ENCODE measurements at places on chromosomes 11 and 22. TPM values are rescaled to one million over a fixed set of nuclear protein-coding genes. Genes with fewer than 3 reads are reported as not detected.
A peak's percentile ranks its signal among the peaks of the same experiment; 100 is the strongest.

DNA sequence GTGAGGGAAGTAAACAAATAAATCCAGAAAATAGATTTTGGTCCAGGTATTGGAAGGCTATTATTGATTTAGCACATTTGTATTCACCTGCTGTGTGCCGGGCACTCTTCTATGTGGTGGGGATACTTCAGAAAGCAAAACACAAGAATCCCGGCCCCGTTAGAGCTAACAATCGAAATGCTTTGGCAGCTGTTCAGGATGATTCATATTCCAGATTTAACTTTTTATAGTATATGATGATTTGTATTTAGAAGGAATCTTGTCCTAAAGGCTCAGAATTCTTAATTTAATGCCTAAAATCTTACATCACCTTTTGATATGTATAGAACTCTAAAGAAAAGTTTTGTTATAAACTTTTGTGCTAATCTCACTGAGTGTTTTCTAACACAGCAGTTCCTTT lies 28.0 kb downstream of the ZC3H12C start:
- H3K4me3 ChIP-seq: no peak overlapping the region
- DNase-seq: no peak
- no peak overlapping the region for H3K27ac ChIP-seq
- H3K36me3 ChIP-seq: no peaks in the 10 kb centered on the region
- H3K4me1 ChIP-seq: no peaks in the 10 kb centered on the region

DNA sequence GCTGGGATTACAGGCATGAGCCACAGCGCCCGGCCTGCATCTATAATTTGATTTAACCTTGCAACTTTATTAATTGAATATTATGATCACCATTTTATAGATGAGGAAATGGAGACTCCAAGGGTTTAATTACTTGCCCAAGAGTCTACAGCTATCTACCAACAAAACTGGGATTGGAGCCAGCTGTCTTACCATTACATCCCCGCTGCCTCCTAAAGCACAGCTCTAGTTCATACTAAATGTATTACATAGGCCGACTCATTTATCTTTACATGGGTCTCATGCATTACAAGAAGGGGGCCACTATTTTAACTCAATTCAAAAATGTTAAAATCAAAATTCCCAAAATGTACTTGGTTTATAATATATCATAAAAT lies 14.1 kb upstream of the TMA7B start:
- DNase-seq: no peak
- peaks cover 6% of the 10 kb centered on the region for H3K36me3 ChIP-seq
- no peaks in the 10 kb centered on the region for H3K27me3 ChIP-seq

GRCh38 chr11:117232911-117233409 lies 489 bp downstream of the RNF214 start:
- no peaks in the 10 kb centered on the region for H3K27me3 ChIP-seq
- H3K36me3 ChIP-seq: peaks cover 11% of the 10 kb centered on the region
- peak overlapping the region; percentile 86 for H3K4me3 ChIP-seq
- peaks cover 44% of the 10 kb centered on the region for H3K4me1 ChIP-seq

DNA sequence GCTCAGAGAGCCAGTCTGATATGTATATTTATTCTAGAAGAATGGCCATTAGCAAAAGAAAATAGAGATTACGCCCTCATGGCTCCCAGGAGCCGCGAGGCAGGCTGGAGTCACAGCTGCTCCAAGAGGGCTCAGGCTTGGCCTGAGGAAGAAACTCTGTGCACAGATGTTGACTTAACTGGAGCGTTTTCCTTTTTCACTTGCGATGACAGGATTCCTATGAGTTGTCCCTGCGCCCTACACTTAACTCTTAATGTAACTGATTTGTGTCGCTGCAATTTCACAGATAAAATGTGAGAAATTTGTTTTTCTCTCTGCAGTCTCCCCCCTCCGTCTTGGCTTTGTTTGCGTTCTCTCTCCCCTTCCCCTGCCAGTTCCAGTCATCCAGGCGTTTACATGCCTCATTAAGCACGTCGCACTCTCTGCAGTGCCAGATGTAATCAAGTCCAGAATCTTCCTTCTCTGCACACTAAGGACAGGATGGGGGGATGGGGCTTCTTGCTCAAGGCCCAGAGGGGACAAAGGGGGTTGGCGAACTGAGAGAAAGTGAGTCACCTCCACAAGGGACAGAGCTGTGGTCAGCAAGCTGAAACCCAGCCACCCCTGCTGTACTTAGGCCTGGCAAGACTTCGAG lies 1060.1 kb downstream of the NTM start:
- H3K4me3 ChIP-seq: no peak overlapping the region
- H3K27ac ChIP-seq: no peak overlapping the region
- no peaks in the 10 kb centered on the region for H3K36me3 ChIP-seq
- no peak for DNase-seq
- H3K27me3 ChIP-seq: no peaks in the 10 kb centered on the region

Gene SMIM35
- total RNA-seq: not detected

Gene BATF2
- total RNA-seq: not detected
